Fibroblast of skin of scalp (primary cell): ENCODE measurements at places on chromosomes 6 and 20.
A peak's percentile ranks its signal among the peaks of the same experiment; 100 is the strongest.

GRCh38 chr6:117354671-117355070 lies 71.1 kb downstream of the ROS1 start:
- no peak for DNase-seq

DNA sequence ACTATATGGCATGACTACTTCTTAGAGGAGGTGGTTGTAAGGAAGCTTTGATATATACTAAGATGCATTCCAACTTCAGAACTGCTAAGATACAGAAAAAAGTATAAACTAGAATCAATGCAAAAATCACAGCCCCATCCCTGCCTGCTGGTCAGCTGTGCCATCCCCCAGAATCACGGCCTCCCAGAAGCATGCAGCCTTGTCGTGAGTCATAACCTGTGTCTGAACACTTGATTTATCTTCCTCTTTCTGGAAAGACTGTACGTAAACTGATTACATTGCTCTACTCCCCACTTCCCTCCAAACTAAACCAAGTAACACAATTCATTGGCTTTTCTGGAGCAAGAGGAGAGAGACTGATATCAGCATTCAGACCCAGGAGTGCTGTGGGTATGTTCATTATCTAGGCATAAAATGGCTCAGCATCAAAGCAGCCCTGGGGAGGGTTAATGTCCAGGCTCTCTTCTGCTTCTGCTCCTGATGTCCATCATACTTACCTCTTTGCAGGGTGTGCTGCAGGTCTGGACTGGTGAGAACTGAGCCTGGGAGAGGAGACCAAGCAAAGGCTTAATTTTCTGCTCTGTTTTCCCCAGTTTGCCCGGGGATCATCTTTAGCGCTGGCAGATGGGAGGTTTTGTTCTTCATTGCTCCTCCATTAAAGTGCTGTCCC lies 18.4 kb downstream of the SCP2D1 start:
- DNase-seq, result no peak

GRCh38 chr20:34581341-34582184 lies 23.0 kb downstream of the MAP1LC3A start:
- DNase-seq, result peak; percentile 70

GRCh38 chr6:39876826-39877225 lies 57.4 kb downstream of the MOCS1 start:
- DNase-seq, result no peak

DNA sequence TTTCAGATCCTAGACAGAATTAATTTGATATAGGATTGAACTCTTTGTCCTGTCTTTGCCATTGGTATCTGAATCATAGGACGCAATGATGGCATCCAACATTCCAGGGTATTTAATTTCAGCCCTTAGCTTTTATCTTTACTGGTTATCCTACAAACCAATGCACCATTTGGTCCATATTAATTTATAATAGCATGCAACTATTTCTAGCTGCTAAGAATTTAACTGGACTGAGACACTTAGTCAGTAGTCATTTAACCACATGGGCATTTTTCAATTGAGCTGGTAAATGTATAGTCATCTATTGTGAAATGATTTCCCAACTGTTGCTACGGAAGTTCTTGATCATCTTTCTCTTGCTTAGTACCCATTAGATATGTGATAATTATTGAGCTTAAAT lies 141.1 kb downstream of the CD164 start:
- DNase-seq, result peak; percentile 71

DNA sequence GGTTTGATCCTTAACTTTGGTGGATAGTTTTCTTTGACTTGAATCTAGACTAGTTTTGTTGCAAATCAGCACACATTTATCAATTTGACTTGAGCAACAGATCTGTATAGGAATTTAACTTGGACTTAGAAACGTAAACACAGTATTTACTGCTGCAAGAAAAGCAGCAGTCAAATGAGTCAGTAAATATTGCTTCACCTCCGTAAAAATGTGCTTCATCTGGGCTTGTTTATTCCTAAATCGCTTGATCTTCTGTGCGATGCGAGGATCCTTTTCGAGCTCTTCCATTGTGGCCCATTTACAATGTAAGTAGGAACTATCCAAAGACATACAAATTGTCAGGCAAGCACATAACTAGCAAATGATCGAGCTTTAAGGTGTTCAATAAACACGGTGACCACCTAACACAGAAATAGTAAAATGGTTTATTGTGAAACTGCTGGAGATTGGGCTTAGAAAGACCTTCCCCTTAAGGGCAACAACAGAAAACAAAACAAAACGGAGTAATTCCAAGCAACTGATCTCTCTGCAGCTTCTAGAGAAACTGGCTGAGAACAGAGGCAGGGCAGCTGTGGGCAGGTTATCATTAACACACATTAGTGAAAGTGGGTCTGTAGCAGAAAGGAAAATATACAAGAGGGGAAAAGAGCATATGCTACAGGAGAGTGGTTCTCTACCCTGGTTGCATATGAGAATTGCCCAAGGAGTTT lies 120.8 kb downstream of the CHD6 start:
- DNase-seq, result no peak

GRCh38 chr6:12356983-12357972 lies 67.1 kb downstream of the EDN1 start:
- peak; percentile 39 for DNase-seq

GRCh38 chr6:164551706-164552105 lies 757.7 kb downstream of the C6orf118 start:
- DNase-seq, result no peak

DNA sequence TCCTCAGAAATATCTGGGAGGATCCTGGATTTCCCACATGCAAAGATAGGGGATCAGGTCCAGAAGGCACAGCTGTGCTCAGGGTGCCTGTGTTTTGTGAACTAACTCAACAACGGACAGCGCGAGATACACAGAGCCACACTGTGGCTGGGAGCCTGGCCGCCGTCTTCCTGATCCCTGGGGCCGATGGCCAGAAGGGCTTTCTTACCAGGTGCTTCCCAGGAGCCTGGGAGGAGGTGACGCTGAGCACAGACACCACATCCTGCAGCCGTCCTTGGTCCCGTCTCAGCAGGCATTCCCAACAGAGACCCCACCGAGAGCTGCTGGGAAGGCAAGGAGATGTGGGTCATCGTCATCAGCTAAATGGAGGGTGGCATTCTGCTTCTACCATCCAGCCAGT lies 144.6 kb upstream of the AFDN start:
- no peak for DNase-seq

- DNase-seq, result peak; percentile 91
Measured at GRCh38 chr6:162856885-162857284, 129.1 kb downstream of the PACRG start.

- peak; percentile 54 for DNase-seq
Measured at GRCh38 chr6:25458485-25458884, 179.3 kb downstream of the CARMIL1 start.

GRCh38 chr6:6521961-6522482 lies 66.5 kb upstream of the LY86 start:
- no peak for DNase-seq

GRCh38 chr6:318243-318890 lies 26.1 kb downstream of the DUSP22 start:
- no peak for DNase-seq

DNA sequence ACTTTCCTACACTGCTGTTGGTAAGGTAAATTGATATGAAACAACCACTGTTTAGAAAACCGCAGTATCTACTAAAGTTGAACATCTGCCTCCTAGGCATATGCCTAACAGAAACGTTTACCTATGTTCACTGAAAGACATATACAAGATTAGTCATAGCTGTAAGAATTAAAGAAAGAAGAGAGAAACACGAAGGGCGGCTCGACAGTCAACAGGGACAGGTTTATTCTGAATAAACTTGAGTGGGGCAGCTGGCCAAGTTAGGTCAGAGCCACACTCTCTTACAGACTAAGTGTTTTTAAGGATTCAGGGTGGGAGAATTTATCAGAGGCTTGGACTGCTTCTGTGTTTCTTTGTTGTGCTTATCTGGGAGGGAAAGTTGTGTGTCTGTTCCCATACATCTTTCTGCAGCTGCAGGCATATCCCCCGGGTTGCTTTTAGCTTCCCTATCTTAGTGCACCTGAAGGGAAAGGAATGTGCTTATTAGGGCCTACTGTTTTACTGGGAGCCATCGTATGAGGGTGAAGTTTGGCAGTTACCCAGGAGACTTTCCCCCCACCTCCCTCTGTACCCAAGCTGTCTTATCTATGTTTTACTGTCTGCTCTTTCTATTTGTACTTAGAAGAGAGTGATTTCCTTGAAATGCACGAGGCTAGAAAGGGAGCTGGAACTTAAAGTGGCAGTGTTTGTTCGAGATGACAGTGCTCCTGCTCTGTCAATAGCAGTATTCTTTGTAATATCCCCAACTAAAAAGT lies 20.4 kb downstream of the PROCR start:
- DNase-seq, result no peak

DNA sequence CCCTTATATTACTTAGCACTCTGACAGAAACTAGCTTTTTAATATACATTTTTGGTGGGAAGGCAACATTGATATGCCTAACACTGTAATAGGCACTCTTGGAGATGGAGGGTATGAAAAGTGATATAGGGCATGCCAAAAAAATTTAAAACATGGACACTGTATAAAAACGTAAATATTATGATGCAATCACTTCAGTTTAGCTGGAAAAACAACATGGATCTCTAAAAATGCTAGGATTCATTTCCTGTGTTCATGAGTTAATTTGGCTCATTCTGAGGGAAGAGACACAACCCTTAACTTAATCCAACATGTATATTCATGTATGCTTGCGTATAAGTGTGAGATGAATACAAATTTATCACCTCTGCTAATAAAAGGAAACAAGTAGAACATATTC lies 157.3 kb upstream of the TFAP2D start:
- DNase-seq, result no peak
